ENCODE measurements at places on chromosomes 16 and 17.
A peak's percentile ranks its signal among the peaks of the same experiment; 100 is the strongest.

- no peak for DNase-seq
Measured at GRCh38 chr17:4934173-4934979, 2.3 kb downstream of the GP1BA start.

DNA sequence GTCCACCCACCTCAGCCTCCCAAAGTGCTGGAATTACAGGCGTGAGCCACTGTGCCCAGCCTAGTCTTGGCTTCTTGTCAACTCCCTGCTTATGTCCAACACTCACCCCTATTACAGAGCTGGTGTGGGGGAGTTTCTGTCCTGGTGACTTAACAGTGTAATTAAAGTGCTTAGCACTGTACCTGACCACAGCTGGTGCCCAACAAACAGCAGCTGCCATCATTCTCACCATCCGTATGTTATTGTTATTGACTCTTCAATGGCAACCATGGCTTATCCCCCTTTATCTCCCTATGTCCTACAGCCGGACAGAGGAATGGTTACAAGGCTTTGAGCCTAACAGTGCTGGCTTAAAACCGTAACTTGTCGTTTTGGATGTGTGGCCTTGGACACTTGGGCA lies 17.0 kb upstream of the BRCA1 start:
- DNase-seq = no peak

DNA sequence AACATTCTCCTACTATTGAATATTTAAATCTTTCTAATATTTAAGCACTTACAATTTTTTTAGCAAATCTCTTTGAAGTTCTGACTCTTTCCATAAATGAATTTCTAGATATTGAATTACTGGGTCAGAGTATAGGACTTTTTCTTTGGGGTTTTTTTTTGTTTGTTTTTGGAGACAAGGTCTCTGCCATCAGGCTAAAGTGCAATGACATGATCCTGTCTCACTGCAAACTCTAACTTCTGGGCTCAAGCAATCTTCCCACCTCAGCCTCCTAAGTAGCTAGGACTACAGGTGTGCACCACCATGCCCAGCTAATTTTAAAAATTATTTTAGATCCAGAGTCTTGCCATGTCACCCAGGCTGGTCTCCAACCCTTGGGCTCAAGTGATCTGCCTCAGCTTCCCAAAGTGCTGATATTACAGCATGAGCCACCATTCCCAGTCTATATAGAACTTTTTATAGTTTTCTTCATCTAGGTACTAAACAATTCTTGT lies 24.9 kb downstream of the PIGL start:
- DNase-seq = no peak

GRCh38 chr16:89039756-89040155 lies 53.9 kb upstream of the ACSF3 start:
- DNase-seq = no peak

- no peak for DNase-seq
Measured at GRCh38 chr17:78788451-78788850, 6.4 kb upstream of the CYTH1 start.

DNA sequence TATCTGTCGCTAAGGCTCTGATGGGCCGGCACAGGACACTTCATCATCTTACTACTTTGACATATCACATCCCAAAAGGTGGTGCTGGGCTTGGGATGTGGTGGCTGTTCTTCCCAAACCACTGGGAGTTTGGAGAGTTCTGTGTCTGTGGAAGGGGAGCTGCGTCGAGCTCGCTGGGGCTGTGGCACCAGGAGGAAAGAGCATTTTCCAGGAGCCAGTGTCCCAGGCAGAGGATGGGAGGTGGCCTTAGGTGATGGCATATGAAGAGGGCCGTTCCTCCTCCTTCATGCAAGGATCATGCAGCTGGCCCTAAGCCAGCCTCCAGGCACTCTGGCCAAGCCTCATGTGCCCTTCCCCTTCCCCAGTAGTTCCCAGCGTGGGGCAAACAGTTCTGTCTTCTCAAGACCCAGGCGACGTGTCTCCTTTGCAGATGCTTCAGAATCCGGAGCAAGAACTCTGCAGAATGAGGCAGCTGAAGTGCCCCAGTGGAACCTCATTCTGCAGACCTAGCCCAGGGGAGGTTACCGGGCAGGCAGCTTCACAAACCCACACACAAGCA lies 89.4 kb upstream of the TNRC6C start:
- DNase-seq = no peak

DNA sequence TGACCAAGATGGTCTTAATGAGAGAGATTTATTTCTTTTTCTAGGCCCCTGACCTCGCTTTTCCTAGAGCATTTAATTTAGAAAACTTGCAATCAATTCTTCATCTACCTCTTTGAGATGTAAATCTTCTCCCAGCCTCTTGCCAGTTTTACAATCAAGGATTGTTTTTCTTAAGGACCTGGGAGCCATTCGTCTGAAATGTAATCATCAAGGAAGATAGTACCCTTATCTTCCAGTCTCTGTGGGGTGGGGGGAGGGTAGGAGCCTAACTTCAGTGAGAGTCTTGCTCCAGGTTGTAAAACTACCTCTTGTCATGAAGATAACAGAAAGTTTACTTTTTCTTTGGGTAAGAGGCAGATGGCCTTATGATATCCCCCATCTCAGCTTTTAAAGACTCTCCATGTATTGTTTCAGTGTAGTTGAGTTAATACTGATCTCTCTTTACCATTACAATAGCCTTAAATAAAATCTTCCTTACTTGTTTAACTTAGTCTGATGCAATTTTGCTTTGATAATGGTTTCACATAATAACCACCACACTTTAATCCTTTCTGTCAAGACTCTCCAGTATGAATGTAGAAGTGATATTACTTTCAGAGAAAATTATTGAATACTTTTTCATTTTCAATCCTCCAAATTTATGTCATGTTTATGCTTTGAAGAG lies 110.2 kb upstream of the CPHXL start:
- no peak for DNase-seq

DNA sequence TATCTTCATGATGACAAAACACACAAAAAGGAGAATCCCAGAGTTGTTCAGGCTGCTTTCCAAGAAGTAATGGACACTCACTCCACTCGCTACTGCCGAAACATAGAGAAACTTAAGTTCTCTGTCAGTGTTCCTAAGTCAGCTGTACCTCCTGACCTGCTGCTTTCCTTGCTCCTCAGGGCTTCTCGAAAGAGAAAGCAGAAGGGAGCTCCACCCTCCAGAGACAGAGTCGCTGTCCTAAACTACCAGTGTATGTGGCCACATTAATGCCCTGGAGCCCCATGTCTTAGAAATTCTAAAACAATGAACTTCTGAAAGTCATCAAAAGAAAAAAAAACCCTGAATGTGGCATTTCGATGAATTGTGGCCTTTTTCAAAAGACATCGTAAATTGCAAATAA lies 390.8 kb upstream of the MON1B start:
- no peak for DNase-seq

- DNase-seq = no peak
Measured at GRCh38 chr16:48442379-48442778, 57.2 kb upstream of the SIAH1 start.

DNA sequence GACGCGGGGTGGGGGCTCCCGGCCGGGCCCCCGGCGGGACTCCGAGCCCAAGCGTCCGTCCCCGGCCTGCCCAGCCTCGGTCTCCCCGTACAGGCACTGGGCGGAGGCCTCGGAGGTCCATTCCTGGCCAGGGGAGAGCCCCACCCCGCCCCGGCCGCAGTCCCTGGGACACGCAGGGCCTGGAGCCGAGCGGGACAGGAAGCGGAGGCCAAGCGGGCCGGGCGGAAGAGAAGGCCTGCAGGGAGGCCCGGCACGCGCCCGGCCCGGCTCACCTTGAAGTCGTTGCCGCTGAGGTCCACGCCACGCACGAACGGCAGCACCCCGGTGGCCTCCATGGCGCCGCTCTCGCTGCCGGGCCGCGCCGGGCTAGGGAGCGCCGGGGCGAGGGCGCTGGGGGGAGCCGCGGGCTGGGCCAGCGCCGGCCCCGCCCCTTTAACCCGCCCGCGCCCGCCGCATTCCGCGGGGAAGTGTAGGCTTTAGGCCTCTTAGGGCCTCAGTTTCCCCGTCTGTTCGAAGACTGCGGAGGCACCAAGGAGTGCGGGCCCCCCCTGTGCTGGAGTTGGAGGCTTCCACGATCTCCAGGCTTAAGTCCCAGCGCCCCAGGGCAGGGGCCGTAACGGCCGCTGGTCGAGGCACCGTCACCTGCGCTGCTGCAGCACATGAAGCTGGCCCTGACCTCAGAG lies at the start of gene FLII:
Gene FLII, minus strand, starts transcription at position 383 of the 683 bp plus-strand sequence. Its CDS starts 48 bp downstream, at position 335.
- peak; percentile 41 for DNase-seq

- no peak for DNase-seq
Measured at GRCh38 chr16:20846030-20846429, 39.7 kb downstream of the REXO5 start.

GRCh38 chr17:31462261-31462660 lies 70.8 kb downstream of the RAB11FIP4 start:
- no peak for DNase-seq

DNA sequence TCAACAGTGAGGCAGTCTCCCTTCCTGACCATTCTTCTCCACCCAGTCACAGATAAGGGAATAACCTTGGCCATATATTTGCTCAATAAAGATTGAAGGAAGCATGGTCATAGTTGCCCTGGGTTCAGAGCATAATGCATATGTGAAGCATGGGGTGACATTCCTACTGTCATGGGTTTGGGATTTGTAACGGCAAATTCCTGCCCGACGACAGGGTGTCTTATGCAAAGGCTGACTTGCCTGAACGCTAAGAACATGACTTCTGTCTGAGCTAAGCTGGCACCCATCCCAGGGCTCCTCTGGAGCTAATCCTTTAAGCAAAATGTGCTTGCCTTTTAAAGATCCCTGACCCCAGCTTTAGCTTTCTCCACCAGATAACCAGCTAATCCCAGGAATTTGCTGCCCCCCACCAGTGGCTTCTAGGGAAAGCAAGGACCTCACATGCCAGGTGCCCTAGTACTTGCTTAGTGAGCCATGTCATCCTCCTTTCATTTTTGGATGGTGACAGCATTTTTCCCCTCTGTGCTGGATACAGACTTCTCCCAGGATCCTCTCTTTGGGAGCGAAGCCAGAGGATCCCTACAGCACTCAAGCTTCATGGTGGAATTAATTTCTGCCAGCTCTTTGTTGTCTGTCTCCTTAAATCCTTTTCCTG lies 11.7 kb downstream of the SLC7A6OS start:
- no peak for DNase-seq

DNA sequence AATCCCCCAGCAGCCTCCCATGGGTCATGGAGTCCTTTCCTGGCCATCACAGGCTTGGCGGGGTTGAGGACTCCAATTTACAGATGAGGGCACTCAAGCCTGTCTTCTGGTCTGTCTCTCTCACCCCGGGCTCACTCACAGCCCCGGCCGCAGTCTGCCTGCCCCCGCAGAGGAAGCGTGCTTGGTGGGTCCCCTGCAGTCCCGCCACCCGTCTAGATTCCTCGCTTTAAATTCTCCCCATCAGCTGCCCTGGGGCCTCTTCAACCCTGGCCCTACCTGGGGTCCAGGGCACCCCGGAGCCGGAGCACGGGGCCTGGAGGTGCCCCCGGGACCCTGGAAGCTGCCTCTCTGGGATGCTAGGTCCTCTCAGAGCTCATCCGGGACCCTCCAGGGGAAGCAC lies 92.9 kb downstream of the ENGASE start:
- no peak for DNase-seq

DNA sequence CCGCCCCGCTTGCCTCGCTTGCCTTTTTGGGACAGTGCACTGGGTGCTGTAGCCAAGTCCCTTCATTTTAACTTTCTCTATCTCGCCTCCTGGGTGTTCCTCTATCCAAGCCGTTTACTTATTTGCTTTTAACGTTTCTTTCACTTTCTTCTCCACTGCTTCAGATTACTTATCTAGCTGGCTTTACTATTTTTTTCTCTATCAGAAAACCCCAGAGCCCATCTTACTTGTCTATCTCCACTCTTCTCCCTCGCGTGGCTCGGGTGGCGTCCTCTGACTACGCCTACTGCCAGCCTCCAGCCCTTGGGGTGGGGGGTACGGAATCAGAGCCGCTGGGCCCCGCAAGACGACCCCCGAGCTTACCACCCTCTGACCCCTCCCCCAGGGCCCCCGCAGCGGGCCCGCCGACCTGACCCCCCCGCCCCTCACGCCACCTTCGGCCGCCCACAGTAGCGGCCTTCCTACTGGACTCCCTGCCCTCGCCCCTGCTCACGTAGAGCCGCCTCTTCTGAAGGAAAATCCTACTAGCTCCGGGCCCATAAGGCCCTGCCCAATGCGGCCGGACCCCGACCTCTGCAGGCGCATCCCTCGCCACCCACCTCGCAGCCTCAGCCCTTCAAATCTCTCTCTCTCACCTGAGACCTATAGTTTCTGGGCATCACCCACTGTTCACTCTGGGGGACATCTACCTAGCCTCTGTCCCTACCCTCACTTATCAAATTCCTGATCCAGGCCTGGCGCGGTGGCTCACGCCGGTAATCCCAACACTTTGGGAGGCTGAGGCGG lies 1.0 kb upstream of the SLC12A4 start:
- no peak for DNase-seq

DNA sequence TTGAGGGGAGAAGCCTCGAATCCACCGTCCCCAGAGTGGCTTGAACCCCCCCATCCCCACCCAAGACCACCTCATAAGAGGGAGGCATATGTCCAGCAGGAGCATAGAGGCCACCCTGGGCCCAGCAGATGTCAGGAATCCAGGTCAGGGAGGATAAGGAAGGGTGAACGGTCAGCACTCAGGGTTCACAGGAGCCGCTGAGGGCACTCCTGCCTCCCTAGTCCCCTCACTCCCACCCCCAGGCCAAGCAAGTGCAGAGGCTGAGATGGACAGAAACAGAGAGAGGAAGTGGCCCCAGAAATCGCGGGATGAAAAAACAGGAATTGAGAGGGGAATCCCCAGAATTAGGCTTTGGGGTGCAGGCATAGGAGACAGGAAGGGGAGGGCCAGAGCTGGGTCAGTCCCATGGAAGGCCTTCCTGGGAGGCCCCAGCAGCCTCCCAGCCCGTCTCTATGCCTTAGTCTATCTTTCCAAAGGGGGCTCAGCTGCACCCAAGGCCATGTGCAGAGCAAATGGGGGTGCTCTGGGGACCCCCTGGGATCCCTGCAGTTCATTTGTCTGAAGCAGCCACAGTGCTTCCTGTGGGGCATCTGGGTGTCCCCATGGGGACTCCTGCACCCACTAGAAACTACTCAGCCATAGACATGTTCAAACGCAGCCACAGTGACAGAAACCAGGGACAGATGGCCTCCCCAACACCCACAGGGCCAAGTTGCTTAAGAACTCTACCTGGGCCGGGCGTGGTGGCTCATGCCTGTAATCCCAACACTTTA lies 1.7 kb downstream of the CMTM3 start:
- no peak for DNase-seq

GRCh38 chr16:19488213-19488640 lies 33.7 kb downstream of the GDE1 start:
- DNase-seq = no peak

GRCh38 chr16:64311241-64311640 lies 810.6 kb downstream of the CDH11 start:
- DNase-seq = no peak
